ENCODE measurements at places on chromosomes 6 and 20.

GRCh38 chr6:132683543-132683942 lies 24.6 kb upstream of the TAAR1 start:
- no peak for DNase-seq

DNA sequence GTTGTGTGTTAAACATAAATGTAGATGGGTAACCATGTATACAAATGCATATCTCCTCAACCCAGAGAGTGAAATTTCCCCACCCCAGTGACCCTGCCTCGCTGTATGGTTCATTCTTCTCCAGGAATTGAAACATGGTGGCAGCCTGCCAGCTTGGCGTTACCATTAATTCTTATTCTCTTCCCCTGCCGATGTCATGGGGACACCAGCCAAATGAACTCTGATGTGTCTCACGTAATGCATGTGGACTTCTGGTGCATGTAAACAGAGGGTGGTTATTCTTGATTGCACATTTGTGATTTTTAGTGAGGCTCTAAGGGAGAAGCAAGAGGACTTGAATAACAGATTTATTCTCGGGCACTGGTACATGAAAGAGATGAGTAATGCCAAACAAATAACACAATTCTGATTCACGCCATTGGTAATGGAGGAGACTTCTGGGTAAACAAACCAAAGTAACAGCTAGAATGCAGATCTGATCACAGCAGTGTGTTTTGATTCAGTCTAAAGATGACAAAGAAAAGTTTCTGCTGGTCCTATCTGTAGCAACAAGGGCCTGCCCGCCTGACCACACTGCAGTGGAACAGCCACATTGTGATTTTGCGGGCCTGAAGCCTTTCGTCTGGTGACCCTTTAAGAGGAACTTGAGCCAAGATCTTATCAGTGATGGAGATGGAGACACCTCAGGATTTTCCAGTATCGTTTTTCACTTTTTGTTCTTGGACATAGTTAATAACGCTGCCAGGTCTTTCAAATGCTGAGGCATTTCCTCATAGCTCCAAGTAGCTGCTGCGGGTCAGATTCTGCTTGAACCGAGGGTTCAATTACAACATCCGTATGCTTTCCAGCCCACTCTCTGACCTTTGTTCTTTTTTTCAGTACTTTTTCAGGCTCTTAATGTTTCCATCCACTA lies 171.8 kb upstream of the AKAP12 start:
- DNase-seq = no peak

GRCh38 chr6:7241709-7242645 lies 71.0 kb downstream of the SSR1 start:
- DNase-seq = no peak

- no peak for DNase-seq
Measured at GRCh38 chr6:38138374-38138773, 318.8 kb downstream of the ZFAND3 start.

DNA sequence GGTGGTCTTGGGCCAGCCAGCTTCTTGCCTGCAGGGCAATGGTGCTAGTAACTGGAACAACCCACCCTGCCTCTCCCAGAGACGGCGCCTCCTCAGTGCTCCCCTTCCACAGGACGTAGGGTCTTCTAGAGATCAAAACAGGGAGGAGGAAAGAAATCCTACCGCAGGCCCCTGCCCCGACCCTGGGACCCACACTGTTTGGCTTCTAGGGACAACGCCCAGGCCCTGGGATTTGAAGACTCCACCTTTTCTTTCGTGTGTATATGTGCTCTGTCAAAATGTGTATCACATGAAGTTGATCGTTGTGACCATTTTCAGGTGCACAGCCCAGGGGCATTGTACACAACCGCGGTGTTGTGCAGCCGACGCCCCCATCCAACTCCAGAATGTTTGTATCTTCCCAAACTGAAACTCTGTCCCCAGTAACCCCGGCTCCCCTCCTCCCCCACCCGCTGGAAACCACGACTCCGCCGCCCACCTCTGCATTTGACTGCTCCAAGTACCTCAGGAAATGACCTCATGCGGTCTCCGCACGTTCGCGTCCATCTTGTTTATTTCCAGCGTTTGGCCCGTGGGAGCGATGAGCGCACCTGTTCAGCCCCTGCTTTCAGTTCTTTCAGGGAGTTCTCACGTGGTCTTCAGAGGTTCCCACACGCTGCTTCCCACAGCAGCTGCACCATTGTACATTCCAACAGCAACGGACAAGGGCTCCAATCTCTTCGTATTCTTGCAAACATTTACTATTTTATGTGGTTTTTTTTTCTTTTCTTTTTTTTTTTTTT lies 3.4 kb upstream of the BHLHE23 start:
- DNase-seq = peak; percentile 11

DNA sequence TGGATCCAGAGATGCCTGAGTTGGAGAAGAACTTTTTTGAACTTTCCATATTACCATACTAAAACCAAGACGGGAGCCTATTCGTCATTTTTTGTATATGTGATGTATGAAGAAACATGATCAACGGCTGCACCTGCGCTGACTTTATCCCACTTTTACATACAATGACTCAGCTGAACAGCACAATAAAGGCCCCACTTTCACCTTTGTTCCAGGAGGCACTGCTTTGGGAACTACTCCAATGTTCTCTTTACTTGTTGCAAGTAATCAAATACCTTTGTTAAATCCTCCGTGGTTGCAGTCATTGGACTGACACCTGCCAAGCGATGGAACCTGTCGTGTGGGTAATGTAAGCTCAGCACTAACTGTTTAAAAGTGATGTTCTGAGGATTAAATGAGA lies 17.3 kb upstream of the BTN3A2 start:
- no peak for DNase-seq

- no peak for DNase-seq
Measured at GRCh38 chr6:42923666-42924065, 5.6 kb upstream of the CNPY3 start.

DNA sequence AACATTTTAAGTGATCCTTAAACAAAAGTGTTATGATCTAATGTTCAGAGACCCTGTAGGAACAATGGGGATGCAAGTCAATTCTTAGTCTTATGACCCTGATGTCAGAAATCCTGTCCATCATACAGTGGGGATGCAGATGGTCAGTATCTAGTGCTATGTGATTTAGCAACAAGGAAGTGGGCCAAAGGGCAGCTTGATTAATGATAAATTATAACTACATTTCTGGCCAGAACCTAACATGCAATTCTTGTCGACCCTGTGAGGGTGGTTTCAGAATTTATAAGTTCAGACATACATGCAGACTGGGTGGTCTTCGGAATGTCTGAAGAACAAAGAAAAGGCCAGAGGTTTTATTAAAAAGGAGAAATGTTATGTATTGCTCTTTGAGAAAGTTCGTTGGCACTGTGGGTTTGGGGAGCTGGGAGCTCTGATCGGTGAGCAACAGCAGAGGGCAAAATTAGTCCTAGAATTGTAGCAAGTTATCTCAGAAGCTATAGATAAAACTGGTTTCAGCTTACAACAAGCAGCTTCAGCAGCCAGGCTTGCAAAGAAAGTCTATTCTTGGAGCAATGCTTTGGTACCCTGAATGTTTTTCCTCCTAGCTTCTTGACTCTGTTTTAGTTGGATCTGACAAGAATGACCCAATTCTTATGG lies 50.8 kb downstream of the RPF2 start:
- DNase-seq = no peak

GRCh38 chr6:52759085-52759484 lies 4.2 kb downstream of the GSTA2 start:
- no peak for DNase-seq

GRCh38 chr20:35171753-35172433 lies at the start of gene PROCR:
PROCR (plus strand) TSS chr20:35172072; CDS start chr20:35172155, 83 bp downstream.
- DNase-seq = peak; percentile 69

DNA sequence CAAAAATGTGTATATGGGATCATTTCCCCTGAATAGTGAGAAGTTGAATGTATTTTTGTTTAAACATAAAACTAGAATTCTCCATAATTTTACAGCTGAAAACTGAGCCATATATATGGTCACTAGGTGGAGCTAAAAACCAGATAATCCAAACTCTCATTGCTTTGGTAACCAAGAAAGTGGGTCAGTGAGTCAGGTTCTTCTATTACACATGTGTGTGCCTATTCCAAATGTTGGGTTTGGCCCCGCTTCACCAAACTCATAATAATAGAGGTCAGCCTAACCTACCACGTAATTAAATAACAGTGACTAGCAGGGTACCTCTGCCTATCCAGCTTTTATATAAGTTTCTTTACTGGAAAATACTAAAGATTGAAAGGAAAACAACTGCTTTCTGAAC lies 19.3 kb upstream of the RNGTT start:
- peak; percentile 19 for DNase-seq

DNA sequence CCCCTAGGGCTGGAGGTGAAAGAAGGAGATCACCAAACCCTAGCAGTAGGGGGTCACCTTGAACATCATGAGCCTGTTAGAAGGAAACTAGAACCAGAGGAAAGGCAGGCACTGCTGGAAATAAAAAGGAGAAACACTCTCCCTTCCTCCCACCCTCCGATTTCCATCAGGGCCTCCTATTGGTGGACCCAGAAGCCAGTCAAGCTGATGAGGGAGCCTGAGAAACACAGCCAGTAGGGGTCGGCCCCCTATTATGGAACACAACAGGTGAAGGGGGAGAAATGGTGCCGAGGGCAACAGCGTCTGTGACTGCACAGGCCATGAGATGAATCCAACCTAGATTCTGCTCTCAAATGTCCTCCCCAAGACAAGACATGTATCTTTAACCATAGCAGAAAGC lies 156.1 kb upstream of the LRFN2 start:
- DNase-seq = no peak

GRCh38 chr6:69090132-69090531 lies 455.1 kb downstream of the ADGRB3 start:
- no peak for DNase-seq

- DNase-seq = no peak
Measured at GRCh38 chr20:24488800-24489175, 19.4 kb downstream of the SYNDIG1 start.

GRCh38 chr20:37090407-37090806 lies 5.4 kb downstream of the RBL1 start:
- DNase-seq = no peak

GRCh38 chr6:163643866-163644265 lies 229.3 kb downstream of the QKI start:
- DNase-seq = no peak

DNA sequence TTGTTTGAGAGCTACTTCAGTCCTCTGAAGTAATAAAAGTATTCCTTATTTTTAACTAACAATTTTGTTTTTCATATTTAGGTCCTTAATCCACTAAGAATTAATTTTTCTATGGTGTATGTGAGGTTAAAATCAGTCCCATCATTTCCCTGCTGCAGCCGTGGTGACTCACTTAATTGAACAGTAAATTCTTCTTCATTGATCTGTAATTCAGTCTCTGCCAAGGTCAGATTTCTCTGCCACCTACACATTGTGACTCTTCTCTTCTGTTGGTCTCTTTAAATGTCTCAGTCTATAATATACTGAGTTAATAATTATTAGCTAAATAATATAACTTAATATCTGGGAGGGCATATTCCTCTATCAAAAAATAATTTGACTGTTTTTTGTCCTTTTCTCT lies 262.3 kb downstream of the UTRN start:
- DNase-seq = no peak

- no peak for DNase-seq
Measured at GRCh38 chr6:55941702-55942101, 66.3 kb upstream of the BMP5 start.

- peak; percentile 81 for DNase-seq
Measured at GRCh38 chr6:11732036-11732631, 46.5 kb downstream of the ADTRP start.
